ENCODE measurements at places on chromosomes 13 and 19.
A peak's percentile ranks its signal among the peaks of the same experiment; 100 is the strongest.

- no peak for DNase-seq
These were observed 40.2 kb downstream of the SLAIN1 start for GRCh38 chr13:77737583-77738200.

GRCh38 chr13:75771226-75771625, 135.1 kb downstream of the LMO7 start:
- no peak for DNase-seq

- no peak for DNase-seq
These were observed at the start of gene TEX101 for GRCh38 chr19:43414554-43414953. TEX101 (plus strand) TSS chr19:43414890; CDS start chr19:43415920, 1,030 bp downstream.

DNA sequence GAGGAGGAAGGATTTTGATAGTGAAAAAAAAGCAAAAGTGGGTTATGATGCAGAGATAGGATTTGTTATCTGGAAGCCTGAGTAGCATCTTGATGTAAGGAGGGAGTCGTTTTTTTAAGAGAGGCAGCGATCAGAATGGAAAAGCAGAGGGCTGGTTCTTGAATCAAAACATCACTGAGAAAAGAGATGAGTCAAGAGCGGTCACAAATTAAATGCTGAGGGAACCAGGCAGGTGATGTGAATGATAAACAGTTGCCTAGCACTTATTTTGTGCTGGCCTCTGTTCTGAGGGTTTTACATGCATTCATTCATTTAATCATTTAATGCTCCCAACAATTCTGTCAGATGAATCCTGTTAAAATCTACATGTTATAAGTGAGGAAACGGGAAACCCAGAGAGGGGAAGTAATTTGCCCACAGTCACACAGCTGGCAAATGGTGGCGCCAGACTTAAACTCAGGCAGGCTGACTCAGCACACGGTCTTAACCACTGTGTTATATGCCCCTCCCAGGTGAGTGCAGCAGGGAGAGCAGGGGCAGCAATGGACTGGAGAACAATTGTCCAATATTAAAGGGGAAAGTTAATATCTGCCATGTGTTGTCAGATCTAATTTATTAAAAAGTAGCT, 21.4 kb downstream of the SIGLECL1 start:
- no peak for DNase-seq

DNA sequence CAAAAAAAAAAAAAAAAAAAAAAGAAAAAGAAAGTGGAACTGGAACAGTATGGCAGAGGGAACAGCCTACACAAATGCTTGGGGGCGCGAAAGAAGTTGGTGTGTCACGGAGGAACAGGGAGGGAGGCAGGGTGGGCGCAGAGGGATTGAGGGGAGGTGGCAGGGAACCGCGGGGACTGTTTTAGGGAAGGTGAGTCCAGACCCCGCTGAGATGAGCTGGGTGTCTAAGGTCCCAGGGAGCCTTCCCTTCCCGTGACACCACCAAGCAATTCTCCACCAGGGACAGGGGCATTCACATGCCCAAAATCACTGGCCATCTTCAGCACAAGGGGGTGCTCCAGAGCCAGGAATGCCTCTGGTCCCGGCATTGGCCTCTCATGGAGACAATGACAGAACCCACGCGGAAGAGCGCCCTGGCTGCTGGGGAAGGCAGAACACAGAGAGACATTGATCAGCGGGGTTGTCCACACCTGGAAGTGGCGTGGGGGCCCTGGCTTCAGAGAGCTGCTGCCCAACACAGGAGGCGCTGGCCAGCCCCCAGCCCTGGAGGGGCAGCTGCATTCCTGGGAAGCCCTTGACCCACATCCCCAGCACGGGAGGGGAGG, 6.9 kb downstream of the PEAK3 start:
- peak; percentile 71 for DNase-seq

DNA sequence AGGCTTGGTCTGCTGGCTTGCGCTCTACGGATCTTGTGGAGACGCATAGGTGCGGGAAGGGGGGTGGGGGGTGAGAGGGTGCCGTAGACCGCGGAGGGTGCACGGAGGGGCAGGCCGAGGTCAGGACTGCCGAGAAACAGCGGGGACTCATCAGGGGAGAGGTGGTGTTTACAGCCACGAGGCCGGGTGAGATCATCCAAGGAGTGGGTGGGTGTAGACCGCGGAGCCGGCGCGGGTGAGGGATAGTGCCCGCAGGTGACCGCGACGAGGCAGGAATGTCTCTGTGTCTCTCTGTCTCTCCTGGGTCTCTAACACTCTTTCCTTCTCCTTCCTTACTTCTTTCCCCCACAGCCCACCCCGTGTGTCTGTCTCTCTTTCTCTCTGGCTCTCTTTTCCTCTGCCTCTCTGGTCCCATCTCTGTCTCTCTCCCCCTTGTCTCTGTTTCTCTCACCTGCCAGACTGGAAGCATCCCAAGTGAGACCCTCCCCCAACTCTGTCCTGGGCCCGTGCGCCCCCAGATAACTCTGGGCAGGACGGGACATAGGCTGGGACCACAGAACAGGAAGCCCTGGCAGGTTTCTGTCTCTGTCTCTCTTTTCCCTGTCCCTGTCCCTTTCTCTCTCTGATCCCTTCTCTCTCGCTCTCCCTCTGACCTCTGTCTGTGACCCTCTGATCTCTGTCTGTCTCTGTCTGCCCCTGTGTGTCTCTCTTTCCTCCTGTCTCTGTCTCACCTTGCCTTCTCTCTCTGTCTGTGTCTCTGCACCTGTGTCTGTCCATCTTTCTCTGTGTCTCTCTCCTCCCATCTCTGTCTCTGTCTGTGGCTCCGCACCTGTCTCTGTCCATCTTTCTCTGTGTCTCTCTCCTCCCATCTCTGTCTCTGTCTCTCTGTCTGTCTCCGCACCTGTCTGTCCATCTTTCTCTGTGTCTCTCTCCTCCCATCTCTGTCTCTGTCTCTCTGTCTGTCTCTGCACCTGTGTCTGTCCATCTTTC, 1.8 kb upstream of the KLK4 start:
- no peak for DNase-seq

DNA sequence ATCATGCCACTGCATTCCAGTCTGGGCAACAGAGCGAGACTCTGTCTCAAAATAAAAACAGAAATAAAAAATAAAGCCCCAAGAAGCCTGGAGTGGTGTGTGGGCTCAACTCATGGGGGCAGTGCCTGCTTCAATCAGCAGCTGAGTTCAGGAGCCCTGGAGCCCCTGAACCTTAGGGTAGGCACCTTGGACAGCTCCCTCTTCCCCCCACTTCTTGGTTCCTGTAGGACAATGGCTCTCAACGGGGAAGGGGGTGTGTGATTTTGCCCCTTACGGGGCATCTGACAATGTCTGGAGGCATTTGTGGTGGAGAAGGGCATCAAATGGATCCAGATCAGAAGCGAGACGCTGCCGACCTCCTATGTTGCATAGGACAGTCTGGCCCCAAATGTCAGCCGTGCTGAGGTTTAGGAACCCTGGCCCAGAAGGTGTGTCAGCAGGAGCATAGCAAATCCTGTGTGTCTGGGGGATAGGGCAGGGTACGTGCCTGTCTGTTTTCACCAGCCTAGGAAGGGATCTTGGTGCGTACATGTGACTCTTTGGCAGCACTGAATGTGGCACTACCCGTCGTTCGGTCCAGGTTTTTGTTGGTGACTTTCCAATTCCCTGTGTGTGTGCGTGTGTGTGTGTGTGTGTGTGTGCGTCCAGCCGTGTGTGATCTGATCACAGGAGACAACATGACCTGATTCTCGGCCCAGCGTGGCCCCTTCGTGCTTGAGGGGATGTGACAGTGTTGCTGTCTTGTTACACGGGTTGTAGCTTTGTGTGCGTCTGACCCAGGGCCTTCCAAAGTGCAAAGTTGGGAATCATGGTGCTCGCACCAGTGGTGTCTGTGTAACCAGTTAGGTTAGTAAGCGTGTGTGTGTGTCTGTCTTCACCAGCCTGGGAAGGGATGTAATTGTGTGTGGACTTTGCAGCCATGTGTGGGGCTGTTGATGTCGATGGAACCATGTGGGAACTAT, 7.5 kb downstream of the IGLON5 start:
- no peak for DNase-seq

- peak; percentile 42 for DNase-seq
These were observed 14.1 kb upstream of the CCNA1 start for GRCh38 chr13:36418022-36418805.

- no peak for DNase-seq
These were observed 373.0 kb upstream of the SLITRK1 start for GRCh38 chr13:84255226-84255797.

- DNase-seq = peak; percentile 50
These were observed 53.6 kb downstream of the GATAD2A start for GRCh38 chr19:19459073-19459472.

GRCh38 chr13:25768838-25769237, 283.0 kb downstream of the SHISA2 start:
- no peak for DNase-seq

GRCh38 chr19:2722541-2723344, 1.6 kb upstream of the DIRAS1 start:
- DNase-seq = no peak

GRCh38 chr13:19861762-19862161, 1.7 kb downstream of the ZMYM5 start:
- no peak for DNase-seq

- no peak for DNase-seq
These were observed 2.9 kb upstream of the PTOV1 start for GRCh38 chr19:49847731-49848696.

GRCh38 chr13:77475345-77476084, 60.0 kb upstream of the SCEL start:
- no peak for DNase-seq

DNA sequence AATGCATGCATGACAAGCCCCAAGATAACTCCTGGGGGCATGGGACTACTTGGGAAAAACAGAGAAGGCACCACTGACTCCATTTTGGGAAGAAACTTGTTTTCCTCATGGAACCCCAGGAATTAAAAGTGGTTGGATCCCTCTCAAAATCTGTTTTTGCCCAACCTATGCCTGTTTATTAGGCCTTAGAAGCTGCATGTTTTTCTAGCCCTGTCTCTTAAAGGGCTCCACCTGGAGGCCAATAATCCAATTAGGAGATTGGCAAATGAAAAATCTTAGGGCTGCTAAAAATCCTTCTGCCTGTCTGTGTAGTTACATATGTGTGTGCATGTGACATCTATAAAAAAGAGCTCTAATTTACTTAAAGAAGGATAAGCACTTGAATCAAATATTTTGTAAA, 26.9 kb downstream of the MED4 start:
- DNase-seq = no peak

DNA sequence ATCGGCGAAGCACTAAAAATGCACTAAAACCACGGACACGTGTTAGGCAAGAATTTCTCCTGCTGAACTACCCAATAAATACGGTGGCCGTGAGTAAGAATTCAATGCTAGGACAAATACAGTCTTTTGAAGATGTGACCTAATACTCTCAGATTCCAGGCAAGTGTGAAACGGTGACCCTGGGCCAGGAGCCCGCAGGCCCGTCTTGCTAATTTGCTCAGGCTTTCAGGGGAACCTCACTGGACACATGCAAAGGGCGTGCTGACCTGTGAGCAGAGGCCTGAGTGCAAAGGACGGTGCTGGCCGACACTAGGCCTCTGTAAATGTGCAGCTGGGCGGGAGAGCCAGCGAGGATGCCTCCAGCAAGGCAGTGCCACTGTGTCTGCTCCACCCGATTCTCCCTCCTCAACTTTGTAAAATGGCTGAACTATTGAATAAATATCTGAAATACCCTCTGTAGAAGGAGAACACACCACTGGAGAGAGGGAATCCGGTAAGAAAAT, 70.1 kb downstream of the STK24 start:
- no peak for DNase-seq

GRCh38 chr13:50379584-50379983, 364.3 kb downstream of the KCNRG start:
- no peak for DNase-seq

- no peak for DNase-seq
These were observed at the start of gene ARHGEF7 for GRCh38 chr13:111115061-111115964. ARHGEF7 (plus strand) TSS chr13:111115310; CDS start chr13:111115527, 217 bp downstream.

DNA sequence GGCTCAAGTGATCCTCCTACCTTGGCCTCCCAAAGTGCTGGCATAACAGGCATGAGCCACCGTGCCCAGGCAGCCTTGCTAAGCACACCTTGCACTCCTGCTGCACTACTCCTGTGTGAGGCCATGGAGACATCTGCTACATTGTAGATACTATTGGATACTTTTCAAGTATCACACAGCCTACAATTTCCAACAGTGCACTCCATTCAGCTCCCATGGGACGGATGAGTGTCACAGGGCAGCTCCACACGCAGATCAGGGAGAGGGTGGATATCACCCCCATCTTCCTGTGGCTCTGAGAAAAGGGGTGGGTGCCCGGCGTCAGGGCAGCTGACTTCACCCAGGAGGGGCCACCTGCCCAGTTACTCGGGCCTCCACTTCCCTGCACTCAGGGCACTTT, 39.1 kb upstream of the CCNE1 start:
- DNase-seq = no peak

DNA sequence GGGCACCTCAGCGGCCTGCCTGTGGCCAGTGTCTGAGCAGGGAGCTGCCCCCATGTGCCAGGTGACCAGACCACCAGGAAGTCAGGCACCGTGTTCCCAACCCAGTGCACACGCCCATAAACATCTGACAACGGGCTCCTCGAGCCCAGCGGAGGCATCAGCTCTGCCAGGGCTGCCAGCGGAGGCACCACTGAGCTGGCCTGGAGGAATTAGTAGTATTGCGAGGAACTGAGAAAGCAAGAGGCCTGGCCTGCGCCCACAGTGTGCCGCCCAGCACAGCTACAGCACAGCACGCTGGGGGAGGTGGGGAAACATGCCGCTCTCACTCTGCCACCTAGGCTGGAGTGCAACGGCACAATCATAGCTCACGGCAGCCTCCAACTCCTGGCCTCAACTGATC, 44.6 kb downstream of the ANKRD27 start:
- DNase-seq = no peak

DNA sequence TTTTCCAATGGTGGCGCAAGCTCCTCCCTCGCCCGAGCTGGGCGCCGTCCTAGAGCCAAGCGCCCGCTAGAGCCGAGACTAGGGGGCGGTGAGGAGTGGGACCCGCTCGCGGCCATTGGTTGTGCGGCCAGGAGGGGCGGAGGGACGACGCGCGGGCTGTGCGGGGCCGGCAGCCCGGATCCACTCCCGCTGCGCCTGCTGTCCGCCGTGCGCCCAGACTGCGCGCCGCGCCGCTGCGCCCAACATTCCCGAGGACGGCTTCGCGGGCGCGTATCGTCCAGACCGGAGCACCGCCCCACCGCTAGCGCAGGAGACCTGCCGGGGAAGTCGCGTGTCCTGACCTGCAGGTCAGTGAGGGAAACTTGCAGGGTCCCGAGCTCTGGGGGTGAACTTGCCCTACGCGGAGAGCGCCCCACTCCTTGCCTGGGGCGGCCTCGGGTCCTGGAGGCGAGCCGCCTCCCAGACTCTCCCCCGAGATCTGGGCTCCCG, at the start of gene SERTM1:
Gene SERTM1 (plus strand): TSS at position 183 of the 489 bp plus-strand sequence. CDS start 21,059 bp downstream, outside the sequence.
- no peak for DNase-seq

DNA sequence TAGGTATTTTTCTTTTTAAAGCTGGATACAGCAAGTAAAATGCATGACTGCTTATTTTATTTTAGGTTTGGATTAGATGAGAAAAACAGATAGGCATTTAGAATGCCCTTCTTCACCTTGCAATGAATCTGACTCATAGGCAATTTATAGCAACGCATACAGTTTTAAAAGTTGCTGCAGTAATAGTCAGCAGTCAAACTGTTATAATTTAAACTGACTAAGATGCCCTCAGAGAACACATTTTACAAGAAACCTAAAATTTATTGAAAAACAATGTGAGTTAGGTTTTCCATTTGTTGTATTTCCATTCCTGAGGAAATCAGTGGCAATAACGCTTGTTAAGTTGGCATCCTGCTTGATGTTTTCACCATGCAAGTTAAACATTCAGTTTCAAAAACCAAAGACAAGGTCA, 1128.2 kb upstream of the PCDH9 start:
- DNase-seq = no peak

- DNase-seq = peak; percentile 9
These were observed 20.3 kb upstream of the CACNA1A start for GRCh38 chr19:13526552-13526951.

Data from GM12865 (cell line).